NCI-H510A (cell line): ENCODE measurements at places on chromosomes 13 and 19.

GRCh38 chr19:15769586-15769985, 17.9 kb upstream of the OR10H5 start:
- DNase-seq: no peak

- DNase-seq: peak; percentile 24
Observed at GRCh38 chr13:73399347-73400216, 340.8 kb downstream of the KLF5 start.

- no peak for DNase-seq
Observed at GRCh38 chr13:51044023-51044665, 66.9 kb downstream of the C13orf42 start.

- DNase-seq: no peak
Observed at GRCh38 chr13:31199527-31199848, 287 bp upstream of the B3GLCT start.

DNA sequence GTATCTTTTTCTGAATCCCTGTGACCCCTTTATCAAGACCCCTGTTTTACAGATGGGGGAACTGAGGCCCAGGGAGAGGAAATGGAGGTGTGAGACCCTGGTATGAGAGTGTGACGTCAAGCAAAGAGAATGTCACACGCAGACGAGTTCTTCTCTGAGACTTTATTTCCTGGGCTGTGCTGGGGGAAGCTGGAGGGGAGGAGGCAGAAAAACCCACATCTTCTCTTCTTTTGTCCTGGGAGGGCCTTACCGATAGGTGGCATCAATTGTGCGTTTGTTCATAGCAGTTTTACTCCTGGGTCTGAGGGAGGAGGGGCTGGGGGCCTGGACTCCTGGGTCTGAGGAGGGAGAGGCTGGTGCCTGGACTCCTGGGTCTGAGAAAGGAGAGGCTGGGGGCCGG, 4.9 kb upstream of the KLK15 start:
- DNase-seq: no peak

DNA sequence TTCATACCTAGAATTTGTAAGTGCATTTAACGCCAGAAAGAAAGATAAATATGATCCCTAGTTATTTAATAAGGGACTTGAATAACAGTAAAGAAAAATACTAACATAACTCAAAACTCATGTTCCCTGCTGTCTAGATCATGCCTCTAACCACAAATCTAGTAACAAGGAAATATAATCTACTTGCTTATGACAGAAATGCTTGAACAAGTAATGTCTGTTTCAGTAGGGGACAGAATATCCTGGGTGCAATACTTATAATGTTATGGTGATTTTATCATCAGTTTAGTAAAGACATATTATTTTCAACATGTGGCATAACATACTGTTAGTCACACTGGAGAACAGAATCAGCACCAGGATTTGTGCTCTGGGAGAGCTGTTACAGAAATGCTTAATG, 861.9 kb upstream of the SLITRK1 start:
- DNase-seq: no peak

- DNase-seq: no peak
Observed at GRCh38 chr19:46367426-46367825, 20.5 kb downstream of the PPP5C start.

- DNase-seq: peak; percentile 58
Observed at GRCh38 chr19:47790398-47790814, 11.9 kb downstream of the SELENOW start.

GRCh38 chr19:47330466-47330869, 1.5 kb upstream of the C5AR2 start:
- DNase-seq: no peak

DNA sequence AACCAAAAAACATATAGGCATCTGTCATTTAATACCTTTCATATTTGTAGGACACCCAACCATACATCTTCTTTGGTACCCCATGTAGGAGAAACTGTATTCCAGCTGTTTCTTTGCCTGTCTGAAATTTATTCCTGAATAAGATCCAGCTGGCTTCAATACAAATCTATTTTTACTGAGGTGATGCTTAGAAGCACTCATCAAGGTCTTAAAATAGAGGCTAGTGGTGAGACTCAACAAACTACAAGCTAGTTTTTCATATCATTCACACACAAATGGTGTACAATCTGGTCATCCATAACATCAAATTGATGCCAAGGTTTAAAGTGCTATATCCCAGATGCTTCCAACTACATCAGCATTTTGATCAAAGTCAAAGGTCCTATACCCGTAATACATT, 1071.3 kb upstream of the MIR17HG start:
- DNase-seq: no peak
